ENCODE measurements at places on chromosomes 3 and 15.
A peak's percentile ranks its signal among the peaks of the same experiment; 100 is the strongest.

- DNase-seq: peak; percentile 73
Observed at GRCh38 chr3:10926811-10927521, 65.6 kb upstream of the SLC6A1 start.

DNA sequence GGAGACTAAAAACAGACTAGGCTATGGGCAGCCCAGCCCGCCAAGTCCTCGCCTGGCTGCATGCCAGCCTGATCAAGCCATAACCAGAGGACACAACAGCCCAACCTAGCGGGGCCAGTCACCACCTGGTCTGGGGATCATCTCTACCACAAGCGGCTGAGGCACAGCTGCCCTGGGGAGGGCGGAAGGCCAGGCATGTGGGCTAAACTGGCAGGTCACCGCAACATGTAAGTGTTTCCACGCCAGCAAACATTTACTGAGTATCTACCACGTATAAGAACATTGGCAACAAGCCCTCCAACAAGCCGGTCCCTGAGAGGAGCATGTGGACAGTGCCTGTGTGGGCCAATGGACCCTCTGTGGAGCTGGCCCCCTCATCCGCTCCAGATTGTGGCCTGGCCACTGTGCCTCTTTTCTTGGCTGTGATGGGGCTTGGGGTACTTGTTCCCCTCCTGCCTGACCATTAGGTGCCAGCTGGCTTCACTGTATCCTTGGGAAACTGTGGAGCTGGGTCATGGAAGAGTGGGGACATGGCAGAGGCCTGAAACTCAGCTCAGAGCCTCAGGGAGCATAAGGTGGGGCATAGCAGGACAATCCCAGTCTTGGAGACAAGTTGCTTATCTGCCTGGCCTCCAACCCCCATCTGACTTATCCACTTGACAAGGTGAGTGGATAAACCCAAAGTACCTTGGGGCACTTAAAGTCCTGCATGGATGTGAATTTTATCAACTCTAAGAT is 9.0 kb downstream of the UBXN7 start:
- DNase-seq: no peak

GRCh38 chr3:132569580-132569979 is 27.5 kb upstream of the ACKR4 start:
- DNase-seq: no peak

GRCh38 chr3:113498221-113499005 is 16.5 kb downstream of the SPICE1 start:
- no peak for DNase-seq

DNA sequence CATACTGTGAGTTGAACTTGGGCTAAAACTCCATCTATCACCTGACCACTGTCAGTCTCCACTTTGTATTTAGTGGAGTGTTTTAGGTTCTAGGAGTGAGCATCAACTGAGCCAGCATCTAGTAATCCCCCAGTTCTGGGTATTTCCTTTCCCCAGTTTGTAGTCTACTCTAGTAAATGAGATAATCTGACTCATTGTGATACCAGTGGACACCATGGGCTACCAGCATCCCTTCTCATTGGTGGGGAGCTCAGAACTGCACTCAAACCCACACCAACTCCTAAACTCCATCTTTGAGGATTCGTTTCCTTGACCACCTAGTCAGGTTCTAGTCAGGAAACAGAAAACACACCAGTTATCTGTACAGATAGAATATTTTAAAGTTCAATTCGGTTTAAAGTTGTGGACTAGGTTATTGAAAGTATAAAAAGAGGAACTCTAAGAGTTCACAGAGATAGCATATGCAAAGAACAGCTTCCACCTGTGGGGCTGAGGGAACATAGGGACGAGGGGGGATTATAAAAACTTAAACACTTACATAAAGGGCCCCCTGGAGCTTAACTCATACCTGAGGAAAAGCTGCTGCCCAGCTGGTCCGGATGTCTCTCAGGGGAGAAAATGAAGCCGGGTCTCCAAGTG is 36.0 kb downstream of the LEO1 start:
- DNase-seq: no peak

- no peak for DNase-seq
Observed at GRCh38 chr3:16060945-16061344, 113.5 kb upstream of the GALNT15 start.

- no peak for DNase-seq
Observed at GRCh38 chr3:170600005-170600624, 14.2 kb upstream of the SLC7A14 start.

GRCh38 chr3:42020684-42021307 is 58.9 kb upstream of the ULK4 start:
- DNase-seq: no peak

DNA sequence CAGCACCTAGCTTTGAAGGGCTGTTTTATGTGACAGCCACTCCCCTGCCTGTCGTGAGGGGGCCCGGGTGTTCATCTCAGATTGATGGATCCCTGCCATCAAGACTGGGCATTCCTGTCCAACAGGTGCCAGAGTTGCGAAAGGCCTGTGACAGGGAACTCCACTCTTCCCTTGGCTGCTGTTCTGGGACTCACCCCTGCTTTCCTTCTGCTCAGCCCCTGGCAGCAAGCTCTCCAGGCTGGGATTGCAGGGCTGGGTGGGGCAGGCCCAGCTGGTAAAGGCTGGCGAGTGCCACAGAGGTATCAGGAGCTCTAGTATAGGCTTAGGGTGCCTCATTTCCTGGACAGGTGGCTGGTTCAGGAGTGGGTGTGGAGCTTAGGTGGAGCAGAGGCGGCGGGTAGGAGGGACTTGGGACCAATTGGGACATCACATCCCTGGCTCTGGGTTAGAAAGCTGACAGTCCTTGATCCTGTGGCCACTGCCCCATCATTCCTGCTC is at the start of gene PLA2G4B:
Gene PLA2G4B (plus strand): TSS at position 448 of the 498 bp plus-strand sequence. CDS start 67 bp downstream, outside the sequence.
- no peak for DNase-seq

DNA sequence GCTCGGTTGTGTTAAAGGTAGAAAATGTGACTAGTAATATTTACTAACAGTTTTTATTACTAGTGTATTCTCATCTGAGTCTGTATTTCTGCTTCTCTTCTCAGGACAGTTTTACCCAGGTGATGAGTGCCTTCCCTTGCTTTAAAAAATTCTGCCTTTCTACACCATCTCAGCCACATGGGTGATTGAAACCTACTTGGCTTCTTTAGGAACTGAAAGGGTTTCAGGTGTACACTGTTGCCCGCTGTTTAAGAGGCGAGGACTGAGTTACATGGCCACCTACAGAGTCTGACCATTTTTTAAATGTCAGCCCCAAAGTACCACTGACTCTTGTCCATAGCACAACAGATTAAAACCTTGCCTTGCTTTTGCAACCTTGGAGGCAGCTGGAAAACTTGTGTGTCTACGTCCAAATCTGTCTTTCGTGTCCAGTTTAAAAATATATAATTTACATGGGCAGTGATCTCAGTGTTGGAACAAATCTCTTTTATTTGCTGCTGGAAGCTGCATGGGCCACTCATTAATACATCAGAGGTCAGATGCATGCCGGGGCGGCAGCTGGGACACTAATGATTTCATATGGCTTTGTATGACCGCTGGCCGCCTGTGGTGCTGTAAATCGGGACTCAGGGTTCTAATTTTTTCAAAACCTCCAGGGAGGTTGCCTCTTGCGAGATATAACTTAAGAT is 44.6 kb downstream of the TRIM71 start:
- DNase-seq: no peak

GRCh38 chr15:60751985-60752952 is 273.3 kb upstream of the ICE2 start:
- no peak for DNase-seq

GRCh38 chr15:89998141-89998661 is 2.9 kb upstream of the ZNF710 start:
- DNase-seq: no peak

GRCh38 chr3:157285141-157285540 is 125.2 kb upstream of the CCNL1 start:
- DNase-seq: no peak

DNA sequence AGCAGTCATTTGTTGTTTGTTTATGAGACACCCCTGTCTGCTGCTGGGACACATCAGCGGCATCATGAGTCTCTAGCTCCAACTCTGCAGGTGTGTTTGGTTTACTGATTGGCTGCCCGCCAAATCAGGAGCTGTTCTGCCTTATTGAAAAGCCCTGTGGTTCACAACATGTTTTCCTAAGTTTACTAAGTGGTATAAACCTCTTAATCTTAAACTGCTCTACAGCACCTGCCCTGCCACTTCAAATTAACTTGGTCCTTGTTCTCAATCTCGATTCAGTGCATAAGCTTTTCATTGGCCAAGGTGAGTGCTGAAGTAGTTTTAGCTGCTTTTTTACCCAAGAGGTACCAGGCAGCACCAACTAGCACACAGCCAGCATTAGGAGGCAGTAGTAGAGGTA is 77.8 kb upstream of the WDR72 start:
- no peak for DNase-seq

DNA sequence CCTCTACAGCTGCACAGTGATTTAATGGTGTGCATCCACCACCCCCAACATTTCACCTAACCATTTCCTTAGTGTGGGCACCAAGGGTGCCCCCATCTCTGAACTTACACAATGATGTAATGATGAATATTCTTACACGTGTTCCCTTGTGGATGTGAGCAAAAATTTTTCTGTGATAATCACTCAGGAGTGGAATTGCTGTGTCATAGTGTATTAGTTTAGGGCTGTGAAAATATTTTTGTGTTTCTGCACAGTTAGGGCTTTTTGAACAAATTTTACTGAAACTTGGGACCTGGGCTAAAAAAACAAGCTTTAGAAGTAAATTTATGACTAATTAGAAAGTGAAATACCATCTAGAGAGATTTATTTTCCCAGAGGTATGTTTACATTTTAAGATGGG is 134.5 kb upstream of the CCNL1 start:
- DNase-seq: no peak

GRCh38 chr15:71357321-71357732 is 242.1 kb downstream of the THSD4 start:
- DNase-seq: no peak

- no peak for DNase-seq
Observed at GRCh38 chr3:39519103-39519502, 51.6 kb downstream of the MOBP start.

DNA sequence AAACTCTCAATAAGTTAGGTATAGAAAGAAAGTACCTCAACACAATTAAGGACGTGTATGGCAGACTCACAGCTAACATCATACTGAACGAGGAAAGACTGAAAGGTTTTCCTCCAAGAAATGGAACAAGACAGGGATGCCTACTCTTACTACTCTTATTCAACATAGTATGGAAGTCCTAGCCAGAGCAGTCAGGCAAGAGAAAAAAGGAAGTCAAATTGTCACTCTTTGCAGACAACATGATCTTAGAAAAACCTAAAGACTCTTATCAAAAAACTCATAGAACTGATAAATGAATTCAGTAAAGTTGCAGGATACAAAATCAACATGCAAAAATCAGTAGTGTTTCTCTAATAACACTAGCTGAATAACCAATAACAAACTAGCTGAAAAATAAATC is 96.0 kb downstream of the C3orf70 start:
- DNase-seq: no peak

DNA sequence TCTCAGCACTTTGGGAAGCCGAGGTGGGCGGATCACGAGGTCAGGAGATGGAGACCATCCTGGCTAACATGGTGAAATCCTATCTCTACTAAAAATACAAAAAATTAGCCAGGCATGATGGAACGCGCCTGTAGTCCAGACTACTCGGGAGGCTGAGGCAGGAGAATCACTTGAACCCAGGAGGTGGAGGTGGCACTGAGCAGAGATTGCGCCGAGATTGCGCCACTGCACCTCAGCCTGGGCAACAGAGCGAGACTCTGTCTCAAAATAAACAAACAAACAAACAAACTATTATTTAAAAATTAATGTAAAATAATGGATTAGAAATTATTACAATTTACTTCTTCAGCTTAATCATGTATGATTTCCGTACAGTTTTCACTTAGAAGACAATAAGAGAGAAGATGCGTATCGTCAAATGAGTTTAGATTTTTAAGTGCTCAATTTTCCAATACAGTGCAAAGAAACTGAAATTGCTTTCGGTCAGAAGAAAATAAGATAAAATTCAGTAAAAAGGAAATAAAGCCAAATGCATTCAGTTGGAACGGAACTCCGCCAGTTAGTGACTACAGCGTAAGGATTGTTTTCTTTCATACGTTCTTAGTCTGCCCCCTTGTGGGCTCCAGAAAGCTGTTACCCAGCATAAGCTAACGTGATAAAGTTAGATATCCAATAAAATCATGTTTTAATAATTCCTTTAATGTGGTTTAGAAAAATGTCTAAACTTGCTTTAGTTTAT is 24.8 kb downstream of the AADAC start:
- DNase-seq: no peak

DNA sequence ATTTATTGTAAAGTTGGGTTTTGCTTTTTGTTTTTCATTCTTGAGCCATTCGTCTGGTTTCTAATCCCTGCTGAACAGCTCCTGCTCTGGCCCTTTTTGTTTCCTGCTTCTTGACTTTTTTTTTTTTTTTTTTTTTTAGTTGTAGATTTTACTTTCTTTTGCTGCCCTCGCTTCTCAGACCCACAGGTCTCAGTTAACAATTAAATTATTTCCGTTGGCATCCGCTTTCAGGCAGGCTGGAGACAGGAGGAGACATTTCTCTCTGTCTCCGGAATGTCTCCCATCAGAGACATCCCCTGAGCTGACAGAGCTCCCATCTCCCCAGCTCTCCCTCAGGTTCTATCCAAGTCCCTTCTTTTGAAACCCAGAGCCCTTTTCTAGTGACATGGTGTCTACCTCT is 68.6 kb downstream of the SLC6A6 start:
- no peak for DNase-seq

DNA sequence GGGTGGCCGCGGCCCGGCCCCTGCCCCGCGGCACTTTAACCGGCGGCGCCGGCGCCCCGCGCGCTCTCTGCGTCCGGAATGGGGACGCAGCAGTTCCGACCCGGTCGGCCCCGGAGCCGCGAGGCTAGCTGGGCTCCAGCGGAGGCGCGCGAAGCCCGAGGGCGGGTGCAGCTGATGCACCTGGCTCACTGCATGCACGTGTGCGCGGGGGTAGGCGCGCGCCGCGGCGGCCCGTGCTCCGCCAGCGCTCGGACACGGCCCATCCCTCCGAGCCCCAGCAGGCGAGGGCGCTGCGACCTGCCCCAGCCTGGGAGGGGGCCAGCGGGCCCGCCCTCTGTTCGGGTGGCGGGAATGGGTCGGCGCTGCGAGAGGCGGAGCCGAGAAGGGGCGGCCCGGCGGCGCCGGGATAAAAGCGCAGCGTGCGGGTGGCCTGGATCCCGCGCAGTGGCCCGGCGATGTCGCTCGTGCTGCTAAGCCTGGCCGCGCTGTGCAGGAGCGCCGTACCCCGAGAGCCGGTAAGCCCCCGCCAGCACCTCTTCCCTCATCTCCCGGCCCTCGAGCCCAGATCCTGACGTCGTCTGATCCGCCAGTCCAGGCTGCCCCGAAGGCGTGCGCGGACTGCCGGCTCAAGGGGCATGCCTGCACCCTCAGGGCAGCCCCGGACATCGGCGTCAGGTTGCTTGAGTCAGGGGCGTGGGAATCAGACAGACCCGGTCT is at the start of the genes CHDH and IL17RB:
Gene CHDH (minus strand): TSS at position 286 of the 717 bp plus-strand sequence. CDS start 22,411 bp downstream, outside the sequence.
Gene IL17RB (plus strand): TSS at position 435 of the 717 bp plus-strand sequence. CDS start 21 bp downstream, at position 456.
- no peak for DNase-seq

DNA sequence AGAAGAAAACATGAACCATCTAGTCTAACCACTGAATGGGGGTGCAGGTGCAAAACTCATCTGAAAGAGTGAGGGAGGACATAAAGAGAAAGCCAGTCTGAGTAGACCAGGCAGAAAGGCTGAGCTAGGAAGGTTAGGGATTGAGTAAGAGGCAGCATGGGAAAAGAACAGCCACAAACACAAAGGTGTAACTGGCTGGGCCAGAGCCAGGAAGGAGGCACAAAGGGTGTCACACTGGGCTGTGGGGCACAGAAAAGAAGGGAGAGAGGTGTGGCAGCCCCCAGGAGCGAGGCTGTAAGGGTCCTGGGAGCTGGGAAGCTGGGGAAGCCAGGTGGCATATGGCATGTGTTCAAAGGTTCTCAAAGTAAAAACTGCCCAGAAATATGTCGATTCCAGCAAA is 18.7 kb downstream of the IGSF11 start:
- no peak for DNase-seq

- DNase-seq: no peak
Observed at GRCh38 chr3:32641356-32641755, 43.6 kb upstream of the CNOT10 start.

All from coronary artery (tissue), 2 donors.